ENCODE measurements at places on chromosomes 12 and 14. TPM values are rescaled to one million over a fixed set of nuclear protein-coding genes. Genes with fewer than 3 reads are reported as not detected.

GRCh38 chr12:94074980-94075629, 73.3 kb upstream of the PLXNC1 start:
- DNase-seq, result peak; percentile 59

- DNase-seq, result no peak
Observed at GRCh38 chr12:132024758-132025157, 75.0 kb downstream of the EP400 start.

GRCh38 chr12:25054783-25055144, 105.9 kb upstream of the BCAT1 start:
- DNase-seq, result no peak

- DNase-seq, result no peak
Observed at GRCh38 chr12:30932881-30933280, 6.3 kb downstream of the TSPAN11 start.

- no peak for DNase-seq
Observed at GRCh38 chr12:115443351-115443938, 759.5 kb upstream of the TBX3 start.

GRCh38 chr12:52818388-52818787, 4.5 kb upstream of the KRT4 start:
- no peak for DNase-seq

- no peak for DNase-seq
Observed at GRCh38 chr12:53747095-53747494, 4.7 kb downstream of the CISTR start.

- no peak for DNase-seq
Observed at GRCh38 chr12:18943200-18943599, 186.3 kb upstream of the PLEKHA5 start.

SLCO1B1 gene
- total RNA-seq, result not detected

IL31 gene
- not detected for total RNA-seq

PPHLN1 gene
- 52.0 TPM for total RNA-seq

HCFC2 gene
- 20.3 TPM for total RNA-seq
